NCI-H2081 (cell line): ENCODE measurements at places on chromosomes 4 and X.

DNA sequence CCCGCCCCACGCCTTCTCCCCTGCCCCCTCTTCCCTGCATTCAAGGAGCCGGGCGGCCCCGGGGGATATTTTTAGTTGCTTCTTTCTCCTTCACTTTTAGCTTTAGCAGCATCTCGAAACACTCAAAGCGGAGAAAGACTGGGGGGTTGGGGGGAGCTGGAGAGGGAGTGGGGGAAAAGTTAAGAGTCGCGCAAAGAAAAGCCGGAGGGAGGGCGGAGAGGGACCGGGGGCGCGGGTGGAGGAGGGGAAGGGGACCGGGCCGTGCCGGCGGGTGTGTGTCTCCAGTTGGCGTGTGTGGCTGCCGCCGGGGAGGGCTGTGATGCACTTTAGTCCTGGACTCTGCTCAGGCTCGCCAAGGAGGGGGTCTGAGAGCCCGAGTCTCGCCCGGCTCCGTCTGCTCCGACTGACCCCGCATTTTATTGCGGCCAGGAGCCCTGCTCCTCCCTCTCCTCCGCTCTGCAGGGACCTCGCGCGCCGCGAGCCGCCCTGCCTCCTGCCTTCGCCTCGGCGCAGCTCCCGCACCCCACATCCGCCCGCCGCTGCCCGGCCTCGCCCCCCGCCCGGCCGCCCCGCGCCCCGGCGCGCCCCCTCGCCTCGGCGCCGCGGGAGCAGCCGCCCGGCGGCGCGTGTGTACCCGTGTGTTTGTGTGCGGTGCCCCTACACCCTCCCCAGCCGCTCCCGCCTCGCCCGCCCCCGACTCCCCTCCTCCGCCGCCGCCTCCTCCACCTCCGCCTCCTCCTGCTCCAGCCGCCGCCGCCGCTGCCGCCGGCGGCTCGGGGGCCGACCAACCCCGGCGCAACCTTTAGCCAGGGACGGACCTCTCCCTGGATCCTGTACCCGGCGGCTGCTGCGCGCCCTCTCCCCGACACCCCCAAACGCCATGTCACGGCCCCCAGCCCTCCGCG is 1.4 kb downstream of the ZNF827 start:
- peak; percentile 37 for DNase-seq

GRCh38 chrX:134792077-134792476 is 133.8 kb upstream of the PLAC1 start:
- no peak for DNase-seq

- no peak for DNase-seq
Measured at GRCh38 chr4:173001571-173001970, 167.0 kb upstream of the GALNT7 start.

DNA sequence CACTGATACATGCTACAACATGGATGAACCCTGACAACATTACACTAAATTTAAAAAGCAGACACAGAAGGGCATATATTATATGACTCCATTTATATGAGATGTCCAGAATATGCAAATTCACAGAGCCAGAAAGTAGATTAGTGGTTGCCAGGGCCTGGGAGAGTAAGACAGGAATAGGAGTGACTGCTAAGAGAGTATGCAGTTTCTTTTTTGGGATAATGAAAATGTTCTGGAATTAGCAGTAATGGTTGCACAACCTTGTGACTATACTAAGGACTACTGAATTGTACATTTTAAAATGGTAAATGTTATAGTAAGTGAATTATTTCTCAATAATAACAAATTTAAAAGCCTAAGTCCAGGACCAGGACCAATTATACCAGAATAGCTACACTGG is 29.5 kb upstream of the NUP54 start:
- DNase-seq = no peak

GRCh38 chr4:153634738-153635353 is 49.2 kb upstream of the TLR2 start:
- DNase-seq = peak; percentile 15

- DNase-seq = no peak
Measured at GRCh38 chrX:141945426-141945825, 41.7 kb downstream of the MAGEC1 start.
